Jurkat, Clone E6-1 (cell line): ENCODE measurements at places on chromosomes 3 and 15.

GRCh38 chr15:20352241-20353200, 189.1 kb downstream of the GOLGA6L6 start:
- DNase-seq: no peak

DNA sequence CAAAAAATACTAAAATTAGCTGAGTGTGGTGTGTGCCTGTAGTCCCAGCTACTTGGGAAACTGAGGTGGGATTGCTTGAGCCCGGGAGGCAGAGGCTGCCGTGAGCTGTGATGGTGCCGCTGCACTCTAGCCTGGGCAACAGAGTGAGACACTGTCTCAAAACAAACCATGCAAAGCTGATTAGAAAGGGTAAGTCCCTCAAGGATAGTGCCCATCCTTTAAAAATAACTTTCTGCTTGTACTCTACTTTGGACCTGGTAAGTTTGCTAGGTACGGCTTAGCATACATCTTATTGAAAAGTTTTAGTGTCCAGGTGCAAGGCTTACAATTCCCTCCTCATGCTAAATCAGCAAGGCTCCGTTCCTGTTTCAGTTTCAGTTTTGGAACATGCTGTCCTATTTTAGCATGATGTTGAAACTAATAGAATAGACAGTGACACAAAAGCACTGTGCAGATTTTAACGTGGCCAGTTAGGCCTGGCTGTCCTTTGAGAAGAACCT, 21.4 kb downstream of the FEM1B start:
- DNase-seq: no peak

- no peak for DNase-seq
These were observed 29.7 kb downstream of the MINDY4B start for GRCh38 chr3:150875548-150875947.

DNA sequence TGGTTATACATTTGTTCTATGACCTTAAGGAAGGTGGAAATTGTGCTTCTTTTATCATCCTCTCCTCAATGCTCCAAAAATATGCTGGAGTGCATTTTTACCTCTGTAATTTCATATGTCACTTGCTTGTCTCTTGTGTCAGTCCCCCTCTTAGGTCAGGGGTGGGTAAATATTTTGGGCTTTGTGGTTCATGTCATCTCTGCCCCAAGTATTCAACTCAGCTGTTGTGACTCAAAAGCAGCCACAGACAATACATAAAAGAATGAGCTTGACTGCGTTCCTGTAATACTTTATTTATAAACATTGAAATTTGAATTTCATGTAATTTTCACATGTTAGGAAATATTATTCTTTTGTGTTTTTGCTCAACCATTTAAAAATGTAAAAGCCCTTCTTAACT, 60.4 kb upstream of the SLC24A5 start:
- no peak for DNase-seq

GRCh38 chr3:110343376-110343775, 728.2 kb upstream of the NECTIN3 start:
- no peak for DNase-seq

GRCh38 chr3:155853214-155854140, 750 bp downstream of the SLC33A1 start:
- no peak for DNase-seq

DNA sequence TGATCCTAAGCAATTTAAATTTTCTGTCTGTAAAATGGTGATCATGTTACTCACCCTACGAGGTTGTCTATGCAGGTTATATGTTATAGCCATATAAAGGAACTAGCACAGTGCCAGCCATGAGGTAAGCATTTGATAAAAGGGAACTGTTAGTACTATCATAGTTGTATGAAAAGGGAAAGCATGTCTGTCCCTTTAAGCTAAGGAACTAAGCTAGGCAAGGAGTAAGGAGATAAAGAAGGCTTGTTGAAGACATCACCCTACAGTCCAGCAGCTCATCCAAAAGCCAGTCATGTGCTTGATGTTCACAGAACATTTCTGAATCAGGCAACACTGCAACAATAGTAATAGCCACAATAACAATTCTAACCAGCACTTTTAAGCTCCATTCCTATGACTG, 243.9 kb downstream of the ZBTB20 start:
- no peak for DNase-seq

DNA sequence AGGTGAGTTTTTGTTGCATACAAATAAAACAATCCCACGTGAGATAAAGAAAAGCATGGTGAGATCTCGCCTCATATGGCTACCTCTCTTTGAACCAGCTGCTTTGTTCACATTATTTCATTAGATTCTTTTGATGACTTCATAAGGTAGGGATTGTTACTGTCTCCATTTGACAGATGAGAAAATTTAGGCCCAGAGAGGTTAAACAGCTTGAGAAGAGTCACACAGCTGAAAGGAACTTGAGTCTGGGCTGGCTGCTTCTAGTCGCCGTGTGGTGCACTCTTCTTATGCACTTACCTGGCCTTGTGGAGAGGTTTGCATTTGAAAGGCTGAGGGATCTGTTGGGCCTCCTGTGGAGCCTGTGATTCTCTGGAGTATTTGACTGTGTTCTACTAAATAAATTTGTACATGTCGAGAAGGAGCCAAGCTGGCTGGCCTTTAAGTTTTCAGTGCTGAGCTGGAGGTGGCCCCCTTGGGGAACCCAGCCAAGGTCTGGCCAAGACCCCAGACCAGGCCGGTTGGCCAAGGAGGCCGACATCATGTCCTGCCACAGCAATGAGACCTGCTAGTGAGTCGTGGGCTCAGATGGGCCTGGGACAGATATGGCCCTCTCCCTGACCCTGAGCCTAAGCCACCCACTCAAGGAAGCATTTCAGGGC, 125.1 kb downstream of the SMAD6 start:
- no peak for DNase-seq

DNA sequence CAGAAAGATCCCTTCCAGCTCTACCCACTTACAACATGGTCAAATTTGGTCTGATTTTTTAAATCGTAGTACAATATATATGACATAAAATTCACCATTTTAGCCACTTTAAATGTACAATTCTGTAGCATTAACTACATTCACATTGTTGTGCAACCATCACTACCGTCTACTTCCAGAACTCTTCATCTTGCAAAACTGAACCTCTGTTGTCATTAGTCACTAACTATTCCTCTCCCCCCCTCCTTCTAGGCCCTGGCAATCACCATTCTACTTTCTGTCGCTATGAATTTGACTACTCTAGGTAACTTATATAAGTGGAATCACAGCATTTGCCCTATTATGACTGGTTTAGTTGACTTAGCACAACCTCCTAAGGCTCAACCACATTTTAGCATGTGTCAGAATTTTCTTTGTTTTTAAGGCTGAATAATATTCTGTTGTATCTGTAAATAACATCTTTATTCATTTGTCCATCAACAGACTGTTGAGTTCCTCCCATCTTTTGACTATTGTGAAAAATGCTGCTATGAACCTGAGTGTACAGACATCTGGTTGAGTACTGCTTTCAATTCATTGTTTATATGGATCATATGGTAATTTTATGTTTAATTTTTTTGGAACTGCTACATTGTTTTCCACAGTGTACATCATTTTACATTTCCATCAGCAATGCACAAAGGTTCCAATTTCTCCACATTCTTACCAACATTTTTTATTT, 35.5 kb upstream of the CCR2 start:
- no peak for DNase-seq

DNA sequence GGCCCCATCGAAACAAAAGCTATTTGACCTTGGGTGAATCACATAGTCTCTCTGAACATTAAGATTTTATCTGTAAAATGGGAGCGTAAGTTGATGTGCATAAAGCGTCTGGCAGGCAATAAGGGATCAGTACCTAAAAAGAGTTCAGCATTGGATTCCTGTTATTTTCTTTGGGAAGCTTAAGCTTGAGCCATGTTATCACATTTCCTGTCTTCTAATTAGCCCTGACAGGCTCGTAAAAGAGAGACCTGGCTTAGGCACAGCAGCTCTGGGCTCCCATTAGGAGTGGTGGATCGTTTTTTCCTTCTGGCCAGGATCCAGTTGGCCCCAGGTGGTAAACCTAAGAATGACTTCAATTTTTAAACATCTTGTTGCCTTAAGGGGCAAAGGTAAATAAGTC, 26.0 kb upstream of the CA12 start:
- no peak for DNase-seq

DNA sequence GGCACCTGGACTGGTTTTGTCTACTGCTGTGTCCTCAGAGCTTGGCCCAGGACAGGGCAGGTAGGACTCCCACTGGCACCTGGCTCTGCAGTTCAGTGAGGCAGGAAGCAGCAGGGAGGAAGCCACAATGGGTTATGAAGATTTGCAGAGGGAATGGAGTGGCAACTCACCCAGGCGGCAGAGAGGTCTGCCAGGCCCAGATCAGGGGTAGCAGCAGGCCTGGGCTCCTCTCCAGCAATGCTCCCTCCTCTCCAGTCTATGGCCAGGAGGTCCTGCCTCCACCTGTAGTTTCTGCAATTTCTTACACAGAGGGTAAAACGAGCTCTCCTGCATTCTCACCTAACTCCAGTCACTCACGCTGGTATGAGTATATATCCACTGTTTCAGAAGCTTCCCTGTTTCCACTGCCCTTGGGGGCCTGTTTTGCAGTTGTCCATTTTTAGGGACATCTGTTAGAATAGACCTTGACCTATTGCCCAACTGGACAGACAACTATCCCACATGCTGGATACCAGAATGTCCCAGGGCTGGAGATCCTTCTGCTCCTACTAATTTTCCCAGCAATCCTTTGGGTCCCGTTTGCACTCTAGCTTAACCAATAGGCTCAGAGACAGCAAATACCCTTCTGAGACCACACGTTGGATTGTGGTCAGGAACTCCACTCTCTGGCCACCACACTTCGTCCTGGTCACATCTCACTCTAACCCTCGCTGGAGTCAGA, 35.2 kb downstream of the HMCES start:
- DNase-seq: no peak

GRCh38 chr15:55758580-55758986, 15.6 kb upstream of the PRTG start:
- DNase-seq: no peak

GRCh38 chr15:42621996-42622925, 46.9 kb downstream of the STARD9 start:
- DNase-seq: no peak

GRCh38 chr3:115082260-115082659, 64.8 kb downstream of the ZBTB20 start:
- no peak for DNase-seq

- DNase-seq: no peak
These were observed 5.1 kb downstream of the DPH6 start for GRCh38 chr15:35540885-35541284.

- no peak for DNase-seq
These were observed 14.1 kb upstream of the CA12 start for GRCh38 chr15:63395730-63396151.

- DNase-seq: no peak
These were observed 240.6 kb upstream of the TOPAZ1 start for GRCh38 chr3:44001072-44001471.

DNA sequence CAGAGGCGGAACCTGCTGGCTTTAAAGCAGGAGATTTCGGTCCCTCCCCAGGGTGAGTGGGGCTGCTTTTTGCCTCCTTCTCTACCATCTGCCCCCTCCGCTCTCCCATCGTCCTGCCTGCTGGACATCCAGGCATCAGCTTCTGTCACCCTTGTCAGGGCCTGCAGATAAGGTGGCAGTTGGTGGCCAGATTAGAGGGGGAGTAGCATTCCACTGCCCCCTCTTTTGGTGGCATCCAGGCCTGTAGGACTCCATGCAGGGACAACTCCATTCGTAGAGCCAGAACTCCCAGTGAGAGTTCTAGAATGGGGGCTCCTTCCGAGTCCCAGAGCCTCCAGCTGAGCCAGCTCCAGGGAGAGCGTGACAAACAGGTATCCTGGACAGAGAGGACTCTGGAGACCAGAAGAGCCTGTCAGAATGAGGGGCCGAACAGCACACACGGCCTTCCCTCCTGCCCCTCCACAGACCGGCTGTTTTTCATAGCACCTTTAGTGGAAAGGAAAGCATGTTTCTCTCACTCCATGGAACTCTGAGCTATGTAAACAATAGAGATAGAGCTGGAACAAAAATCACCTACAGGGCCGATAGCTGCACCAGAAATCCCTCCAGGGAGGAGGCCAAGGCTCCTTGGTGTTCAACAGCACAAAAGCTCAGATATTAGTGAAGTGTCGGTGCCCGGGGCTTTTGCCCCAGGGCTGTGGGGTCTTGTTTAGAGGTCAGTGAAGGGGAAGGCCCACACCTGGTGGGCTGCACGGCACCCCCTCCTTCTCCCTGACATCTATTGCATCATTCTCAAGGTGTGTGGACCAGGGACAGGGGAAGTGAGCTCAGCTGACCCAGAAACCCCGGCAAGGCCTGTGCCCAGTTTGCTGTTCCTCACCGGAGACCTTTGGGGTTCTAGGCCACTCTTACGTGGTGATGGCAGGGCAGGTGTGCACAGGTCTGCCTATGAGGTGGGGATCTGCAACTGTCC, 34.2 kb downstream of the MAGEF1 start:
- no peak for DNase-seq

DNA sequence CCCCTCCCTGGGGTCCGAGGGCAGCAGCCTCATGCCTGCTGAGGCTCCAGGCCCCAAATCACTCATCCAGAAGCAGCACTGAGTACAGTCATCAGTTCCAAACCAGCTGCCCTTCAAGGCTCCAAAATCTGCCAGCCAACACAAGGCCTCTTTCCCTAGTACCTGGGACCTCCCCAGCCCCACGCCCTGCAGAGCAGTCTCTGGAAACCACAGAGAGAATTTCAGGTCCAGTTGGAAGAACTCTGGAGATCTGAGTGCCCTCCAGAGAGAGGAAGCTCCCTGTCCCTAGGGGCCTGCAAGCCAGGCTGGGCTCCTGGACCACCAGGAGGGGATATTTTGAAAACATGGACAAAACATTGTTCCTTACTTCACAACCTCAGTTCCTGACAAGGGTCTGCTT, 26.2 kb downstream of the TKT start:
- no peak for DNase-seq

- no peak for DNase-seq
These were observed 459.5 kb downstream of the DIPK2A start for GRCh38 chr3:144431134-144431533.

GRCh38 chr3:194103505-194103904, 32.4 kb upstream of the HES1 start:
- no peak for DNase-seq

GRCh38 chr3:60086811-60087210, 1037.0 kb upstream of the CFAP20DC start:
- DNase-seq: no peak

GRCh38 chr3:108227131-108227530, 4.9 kb upstream of the IFT57 start:
- no peak for DNase-seq

GRCh38 chr3:63656786-63657185, 4.3 kb downstream of the SNTN start:
- no peak for DNase-seq

DNA sequence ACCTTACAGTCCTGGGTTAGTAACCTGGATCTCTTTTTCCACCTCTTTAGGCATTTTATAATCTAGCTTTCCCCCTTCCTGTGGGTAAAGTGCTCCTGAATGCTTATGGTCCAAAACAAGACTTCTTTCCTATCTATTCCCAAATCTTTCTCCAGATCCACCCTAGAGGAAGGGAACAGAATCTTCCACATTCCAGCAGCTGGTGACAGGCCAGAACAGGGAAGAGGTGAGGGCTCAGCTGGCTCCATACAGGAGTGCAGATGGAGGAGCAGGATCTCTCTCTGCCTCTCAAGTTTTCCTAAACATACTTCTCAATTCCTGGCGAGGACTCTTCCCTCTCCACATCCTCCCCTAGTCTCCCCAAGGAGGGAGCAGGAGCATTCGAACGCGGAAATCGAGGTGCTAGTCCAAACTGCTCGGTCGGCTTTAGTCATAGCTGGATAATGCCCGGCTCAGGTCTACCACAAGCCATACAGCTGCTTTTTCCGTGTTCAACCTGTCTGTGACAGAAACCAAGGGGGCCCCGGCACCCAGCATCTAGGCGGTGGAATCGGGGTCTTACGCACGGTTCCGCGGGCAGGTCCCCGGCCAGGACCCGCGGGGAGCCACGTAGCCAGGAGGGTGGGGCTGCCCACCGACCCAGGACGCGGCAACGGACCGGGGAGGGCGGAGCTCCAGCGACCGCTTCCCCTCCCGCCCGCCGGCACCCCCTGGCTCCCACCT, 4.0 kb downstream of the RASSF1 start:
- peak; percentile 38 for DNase-seq
